ENCODE measurements at places on chromosomes 16 and 17.

- DNase-seq = no peak
Observed at GRCh38 chr17:68566442-68566738, 34.8 kb downstream of the FAM20A start.

DNA sequence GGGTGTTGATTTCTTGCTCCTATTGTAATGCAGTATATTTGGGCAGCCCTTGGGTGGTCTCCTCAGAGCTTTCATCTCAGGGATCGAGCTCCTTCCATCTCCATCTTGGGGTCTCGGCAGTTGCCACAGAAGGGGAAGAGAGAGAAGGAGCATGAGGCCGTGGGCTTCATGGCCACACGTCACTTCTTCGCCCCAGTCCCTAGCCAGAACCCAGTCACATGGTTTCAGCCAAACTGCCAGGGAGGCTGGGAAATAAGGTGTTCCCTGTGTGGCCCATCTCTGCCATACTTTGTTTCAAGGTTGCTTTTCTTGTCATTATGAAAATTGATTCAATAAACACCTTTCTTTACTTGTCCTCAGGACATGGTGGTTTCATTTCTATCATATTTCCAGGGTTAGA is 68.4 kb upstream of the NKD1 start:
- DNase-seq = no peak

- DNase-seq = no peak
Observed at GRCh38 chr17:16881239-16881924, 90.5 kb downstream of the TNFRSF13B start.

DNA sequence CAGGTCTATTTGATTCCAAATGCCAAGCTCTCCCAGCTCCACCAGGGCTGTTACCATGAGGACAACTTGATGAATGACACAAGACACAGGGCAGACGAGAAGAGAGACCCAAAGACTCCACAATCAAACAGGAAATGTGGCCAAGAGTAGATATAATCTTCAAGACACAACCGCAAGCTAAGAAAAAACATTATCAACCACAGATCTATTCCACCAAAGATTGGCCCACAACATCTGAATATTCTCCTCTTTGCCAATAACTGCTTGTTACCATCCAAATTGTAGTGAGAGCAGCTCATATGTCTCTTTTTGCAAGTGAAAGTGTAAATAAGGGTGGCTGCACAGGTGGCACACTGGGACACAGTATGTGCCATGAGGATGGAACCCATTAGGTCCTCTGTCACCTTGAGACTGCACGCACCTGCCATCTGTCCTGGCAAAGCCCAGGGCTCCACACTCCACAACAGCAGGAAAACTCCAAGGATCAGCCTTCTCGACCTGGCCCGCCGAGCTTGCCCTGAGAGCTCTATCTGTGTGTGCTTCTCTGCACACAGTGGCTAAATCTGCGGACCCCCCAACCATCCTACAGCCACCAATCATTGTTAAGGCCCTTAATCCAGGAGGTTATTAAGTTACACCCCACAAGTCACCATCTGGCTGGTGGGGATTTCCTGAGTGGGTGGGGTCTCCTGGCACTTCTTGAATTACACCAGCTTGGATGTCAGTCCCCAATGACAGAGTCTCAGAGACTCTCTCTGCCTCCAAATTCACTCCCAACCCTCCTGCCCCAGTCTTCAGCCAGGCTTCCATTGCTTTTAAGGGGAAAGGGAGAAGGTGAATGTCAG is 50.5 kb downstream of the DYNLRB2 start:
- DNase-seq = peak; percentile 17

DNA sequence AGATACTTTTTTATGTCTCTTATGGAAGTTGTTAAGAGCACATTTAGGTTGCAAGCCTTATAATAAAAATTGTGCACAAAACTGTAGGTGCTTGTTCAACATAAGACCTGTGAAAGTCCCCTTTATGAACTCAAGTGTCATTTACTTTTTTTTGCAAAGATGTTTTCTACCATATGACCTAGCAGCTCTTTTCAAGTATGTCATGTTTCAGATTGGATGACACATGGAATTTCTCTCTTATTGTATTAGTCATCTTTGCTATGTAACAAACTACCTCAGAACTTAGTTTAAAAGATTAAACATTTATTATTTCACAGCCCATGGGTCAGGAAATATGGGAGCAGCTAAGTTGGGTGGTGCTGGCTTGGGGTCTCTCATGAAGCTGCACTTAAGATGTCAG is 57.9 kb downstream of the PHKB start:
- no peak for DNase-seq

DNA sequence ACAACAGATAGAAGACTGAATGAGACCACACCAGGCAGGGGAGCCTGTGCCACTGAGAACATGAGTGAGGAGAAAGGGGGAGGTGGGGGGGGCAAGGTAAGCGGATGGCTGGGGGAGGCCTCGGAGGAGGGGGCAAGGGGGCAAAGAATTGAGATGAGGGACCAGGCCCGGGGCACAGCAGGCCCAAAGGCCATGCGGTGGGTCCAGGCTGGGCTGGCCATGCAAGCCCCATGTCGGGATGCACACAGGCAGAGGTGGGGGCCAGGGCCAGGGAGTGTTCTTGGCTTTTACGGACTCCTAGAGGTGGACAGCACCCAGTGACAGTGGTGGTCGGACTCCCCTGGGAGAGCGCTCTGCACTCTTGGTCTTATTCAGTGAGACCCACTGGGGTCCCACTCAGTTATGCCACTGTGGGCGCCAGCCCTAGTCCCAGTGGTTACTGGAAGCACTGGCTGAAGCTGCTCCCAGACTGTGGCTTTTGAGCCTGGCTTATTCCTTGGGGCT is 4.8 kb upstream of the MTHFSD start:
- no peak for DNase-seq

- DNase-seq = peak; percentile 85
Observed at GRCh38 chr16:3021449-3022207, 1.5 kb downstream of the TNFRSF12A start.

- DNase-seq = no peak
Observed at GRCh38 chr16:85246473-85246872, 134.2 kb upstream of the CIBAR2 start.

GRCh38 chr17:74088285-74088933 is 115.1 kb upstream of the RPL38 start:
- no peak for DNase-seq

DNA sequence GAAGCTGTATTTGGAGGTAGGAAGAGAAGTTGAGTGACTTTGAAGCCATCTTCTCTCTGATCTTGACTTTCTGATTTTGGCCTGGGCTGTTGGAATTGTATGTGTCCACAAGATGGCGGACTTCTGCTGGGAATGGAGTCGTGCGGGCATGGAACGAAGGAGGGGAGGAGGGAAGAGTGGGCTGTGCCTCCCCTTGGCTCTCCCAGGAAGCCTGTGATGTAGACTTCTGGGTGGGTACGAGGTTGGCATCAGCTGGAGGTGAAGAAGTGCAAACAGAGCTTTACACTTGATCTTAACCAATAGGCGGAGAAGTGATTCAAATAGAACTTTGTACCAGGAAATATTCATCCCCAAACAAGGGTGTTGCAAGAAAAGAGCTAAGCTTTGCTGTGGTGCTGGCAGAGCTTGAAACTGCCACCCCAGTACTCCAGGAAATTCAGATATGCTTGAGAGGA is 7.4 kb upstream of the TMEM220 start:
- peak; percentile 28 for DNase-seq

DNA sequence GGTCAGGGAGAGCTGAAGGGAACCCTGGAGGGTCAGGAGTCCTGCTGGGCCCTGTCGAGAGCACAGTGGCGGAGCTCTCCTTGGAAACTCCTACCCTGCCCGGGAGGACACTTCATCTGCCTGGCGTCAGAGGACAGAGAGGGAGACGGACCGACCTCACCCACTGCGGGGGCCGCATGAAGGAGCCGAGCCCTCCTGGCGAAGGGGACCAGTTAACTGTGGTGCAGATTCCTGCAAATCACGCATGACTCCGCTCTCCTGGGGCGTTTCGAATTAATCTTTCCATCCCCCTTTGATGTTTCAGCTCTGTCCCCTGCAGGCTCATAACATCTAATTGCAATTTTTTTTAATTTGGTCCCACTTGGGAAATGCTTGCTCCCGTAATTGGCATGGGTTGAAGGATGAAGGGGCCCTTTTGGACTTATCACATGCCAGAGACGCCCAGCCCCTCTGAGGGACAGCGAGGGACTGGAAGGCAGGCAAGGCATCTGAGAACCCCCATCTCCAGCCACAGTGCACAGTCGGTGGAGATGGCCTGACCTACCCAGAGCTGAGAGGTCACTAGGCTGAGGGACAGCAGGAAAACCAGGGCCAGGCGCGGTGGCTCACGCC is 26.5 kb downstream of the RPH3AL start:
- no peak for DNase-seq

DNA sequence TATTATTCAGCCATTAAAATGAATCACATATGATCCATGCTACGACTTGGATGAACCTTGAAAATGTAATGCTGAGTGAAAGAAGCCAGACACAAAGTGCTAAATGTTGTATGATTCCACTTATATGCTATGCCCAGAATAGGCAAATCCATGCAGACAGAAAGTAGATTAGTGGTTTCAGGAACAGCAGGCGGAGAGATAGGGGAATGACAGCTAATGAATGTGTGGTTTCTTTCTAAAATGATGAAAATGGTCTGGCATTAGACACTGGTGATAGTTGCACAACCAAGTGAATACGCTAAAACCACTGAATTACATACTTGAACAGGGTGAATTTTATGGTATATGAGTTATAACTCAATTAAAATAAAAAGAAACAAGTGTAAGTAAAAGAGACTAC is 121.8 kb upstream of the NOG start:
- no peak for DNase-seq

GRCh38 chr17:57174591-57174990 is 81.7 kb upstream of the MSI2 start:
- DNase-seq = no peak

GRCh38 chr17:67265436-67266019 is 20.5 kb upstream of the HELZ start:
- DNase-seq = no peak

GRCh38 chr16:17348042-17348783 is 122.5 kb downstream of the XYLT1 start:
- DNase-seq = no peak

- no peak for DNase-seq
Observed at GRCh38 chr16:4120176-4120575, 3.9 kb upstream of the ADCY9 start.

DNA sequence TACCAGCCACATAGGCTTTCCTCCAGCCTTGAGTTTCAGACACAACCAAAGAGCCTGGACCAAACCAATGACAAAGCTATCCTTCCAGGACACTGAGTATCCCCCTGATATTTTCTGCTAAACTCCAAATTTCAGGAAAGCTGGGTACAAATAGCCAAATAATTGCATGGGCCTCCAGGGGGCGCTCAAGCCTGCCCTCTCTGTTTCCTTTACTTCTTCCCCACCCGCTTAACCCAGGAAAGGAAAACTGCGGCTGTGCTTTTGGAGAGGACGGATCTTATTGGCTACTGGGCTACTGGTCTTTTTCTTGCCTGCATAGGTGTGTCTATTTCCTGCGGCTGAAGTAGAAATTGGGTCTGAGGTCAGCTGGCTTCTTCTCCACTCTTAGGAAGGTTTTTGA is 30.1 kb downstream of the GNGT2 start:
- peak; percentile 70 for DNase-seq

DNA sequence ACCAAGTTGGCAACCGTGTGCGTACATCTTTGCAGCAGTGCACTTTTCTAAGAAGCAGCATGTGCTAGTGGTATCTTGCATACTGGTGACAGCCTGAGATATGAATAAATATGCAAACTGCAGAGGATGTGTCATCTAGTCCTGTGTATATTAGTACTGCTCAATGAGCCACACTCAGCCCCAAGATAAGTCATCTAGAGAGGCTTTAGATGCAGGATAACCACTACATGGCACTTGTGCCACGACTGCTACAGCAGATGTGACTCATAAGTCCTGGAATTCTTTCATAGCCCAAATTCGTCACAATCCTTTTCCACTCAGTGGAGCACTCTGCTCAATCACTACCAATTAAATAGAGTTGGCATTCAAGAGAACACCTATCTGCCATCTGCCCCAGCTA is 171.5 kb downstream of the AXIN2 start:
- no peak for DNase-seq

GRCh38 chr17:4304417-4305027 is 40.7 kb upstream of the ANKFY1 start:
- peak; percentile 64 for DNase-seq

GRCh38 chr17:49845321-49845720 is 2.5 kb downstream of the TAC4 start:
- DNase-seq = no peak

Measured in stimulated activated CD4-positive, alpha-beta T cell treated with anti-CD3 and anti-CD28 coated beads, Interleukin-4, amount 100 ng/mL, for 24 hours (primary cell).